ENCODE measurements at places on chromosomes 6 and 20.

GRCh38 chr20:3767110-3767426, 485 bp downstream of the ADISSP start:
- DNase-seq: no peak

DNA sequence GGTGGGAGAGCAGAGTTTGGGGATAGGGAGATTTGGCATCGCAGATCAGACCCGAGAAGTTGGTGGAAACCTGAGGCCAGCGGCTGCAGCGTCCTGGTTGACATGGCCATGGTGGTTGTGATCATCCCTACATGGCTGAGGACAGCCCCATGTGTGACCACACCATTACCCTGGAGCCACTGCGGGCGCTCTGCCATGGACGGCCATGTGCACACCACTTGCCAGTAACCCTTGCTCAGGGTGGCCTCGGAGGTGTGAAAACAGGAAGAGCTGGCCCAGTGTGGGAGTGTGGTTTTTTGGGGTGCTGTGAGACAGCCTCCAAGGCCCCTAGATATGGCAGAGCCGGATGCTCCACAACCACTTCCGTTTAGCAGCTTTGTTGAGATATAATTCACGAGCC, 64.4 kb downstream of the TMEM242 start:
- DNase-seq: no peak

DNA sequence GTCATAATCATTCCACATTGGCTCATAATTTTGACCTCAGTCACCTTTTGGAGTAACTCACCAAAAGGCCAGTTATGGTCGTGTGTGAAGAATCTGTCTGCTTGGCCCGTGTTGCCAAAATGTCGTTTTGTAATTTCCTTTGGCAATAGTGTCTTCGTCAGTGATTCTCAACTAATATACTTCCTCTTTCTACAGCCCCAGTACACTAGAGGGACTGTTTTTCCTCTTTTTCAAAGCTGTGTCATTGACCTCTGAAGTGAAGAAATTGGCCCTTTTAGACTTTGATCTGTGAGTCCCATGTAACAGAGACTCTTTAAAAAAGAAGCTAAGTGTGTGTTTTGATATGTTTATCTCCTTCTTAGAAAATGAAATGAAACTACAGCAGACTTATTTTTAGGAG, 5.2 kb downstream of the FOXO3 start:
- no peak for DNase-seq

DNA sequence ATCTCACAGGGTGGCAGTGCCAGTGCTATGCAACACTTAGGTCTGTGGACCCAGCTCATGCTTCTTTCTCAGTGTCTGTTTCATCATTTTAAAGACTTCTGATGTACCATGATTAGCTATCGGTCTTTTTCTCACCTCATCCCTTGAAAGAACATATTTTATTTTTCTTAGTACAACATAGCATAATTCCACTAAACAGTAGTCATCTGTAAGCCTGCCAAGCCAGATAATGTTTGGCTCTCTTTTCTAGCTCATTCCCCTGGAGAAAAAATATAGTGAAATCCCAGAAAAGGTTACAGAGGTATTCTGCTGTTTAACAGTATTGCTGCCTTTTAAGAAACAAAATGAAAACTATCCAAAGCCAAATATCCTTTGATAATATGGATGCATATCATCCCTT, 177.0 kb upstream of the MMS22L start:
- DNase-seq: no peak

DNA sequence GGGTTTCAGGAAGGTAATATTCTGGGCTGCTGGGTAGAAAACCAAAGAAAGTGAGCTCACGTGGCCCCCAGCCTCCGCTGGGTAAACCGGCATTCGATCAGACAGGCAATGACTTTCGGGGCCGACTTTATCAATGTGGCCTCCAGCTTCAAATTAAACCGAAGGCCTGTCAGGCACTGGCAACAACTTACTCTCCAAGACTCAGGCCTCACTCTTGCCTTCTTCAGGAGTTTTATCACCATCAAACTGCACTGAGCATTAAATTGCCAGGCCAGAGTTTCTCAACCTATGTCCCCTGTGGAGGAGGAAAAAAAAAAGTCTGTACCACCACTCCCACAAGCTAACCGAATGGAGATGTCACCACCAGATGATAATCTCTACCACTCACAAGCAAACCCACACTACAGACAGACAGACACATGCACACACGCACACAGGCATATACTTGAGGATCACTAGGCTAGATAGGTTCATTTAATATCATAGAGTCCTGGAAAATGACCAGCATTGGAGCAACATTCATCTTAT, 1.1 kb upstream of the MBOAT1 start:
- DNase-seq: no peak

- DNase-seq: no peak
Measured at GRCh38 chr20:58469616-58470015, 45.6 kb downstream of the APCDD1L start.

GRCh38 chr20:47795214-47795907, 10.1 kb upstream of the SULF2 start:
- no peak for DNase-seq

- no peak for DNase-seq
Measured at GRCh38 chr20:57911512-57912226, 201.9 kb upstream of the PMEPA1 start.

- no peak for DNase-seq
Measured at GRCh38 chr6:126337323-126337722, 2.6 kb upstream of the CENPW start.

DNA sequence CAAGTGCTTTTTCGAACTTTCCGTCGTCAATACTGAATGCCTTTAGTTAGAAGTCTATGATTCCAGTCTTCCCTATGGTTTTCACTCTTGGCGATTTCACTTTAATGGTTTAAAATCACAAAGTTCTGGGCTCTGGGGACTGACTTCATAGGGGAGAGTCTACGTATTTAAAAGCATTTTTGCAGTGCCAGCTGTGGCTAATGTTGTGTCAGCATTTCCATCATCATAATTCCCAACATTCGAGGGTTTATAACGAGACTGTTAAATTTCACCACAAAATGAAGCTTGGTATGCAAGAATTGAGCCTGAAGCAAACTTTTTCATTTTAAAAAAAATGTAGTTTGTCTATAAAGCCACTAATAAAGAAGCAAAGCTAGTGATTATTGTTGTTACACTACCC, 242.7 kb downstream of the SOX4 start:
- no peak for DNase-seq

- DNase-seq: no peak
Measured at GRCh38 chr20:25230166-25230831, 17.6 kb upstream of the PYGB start.

DNA sequence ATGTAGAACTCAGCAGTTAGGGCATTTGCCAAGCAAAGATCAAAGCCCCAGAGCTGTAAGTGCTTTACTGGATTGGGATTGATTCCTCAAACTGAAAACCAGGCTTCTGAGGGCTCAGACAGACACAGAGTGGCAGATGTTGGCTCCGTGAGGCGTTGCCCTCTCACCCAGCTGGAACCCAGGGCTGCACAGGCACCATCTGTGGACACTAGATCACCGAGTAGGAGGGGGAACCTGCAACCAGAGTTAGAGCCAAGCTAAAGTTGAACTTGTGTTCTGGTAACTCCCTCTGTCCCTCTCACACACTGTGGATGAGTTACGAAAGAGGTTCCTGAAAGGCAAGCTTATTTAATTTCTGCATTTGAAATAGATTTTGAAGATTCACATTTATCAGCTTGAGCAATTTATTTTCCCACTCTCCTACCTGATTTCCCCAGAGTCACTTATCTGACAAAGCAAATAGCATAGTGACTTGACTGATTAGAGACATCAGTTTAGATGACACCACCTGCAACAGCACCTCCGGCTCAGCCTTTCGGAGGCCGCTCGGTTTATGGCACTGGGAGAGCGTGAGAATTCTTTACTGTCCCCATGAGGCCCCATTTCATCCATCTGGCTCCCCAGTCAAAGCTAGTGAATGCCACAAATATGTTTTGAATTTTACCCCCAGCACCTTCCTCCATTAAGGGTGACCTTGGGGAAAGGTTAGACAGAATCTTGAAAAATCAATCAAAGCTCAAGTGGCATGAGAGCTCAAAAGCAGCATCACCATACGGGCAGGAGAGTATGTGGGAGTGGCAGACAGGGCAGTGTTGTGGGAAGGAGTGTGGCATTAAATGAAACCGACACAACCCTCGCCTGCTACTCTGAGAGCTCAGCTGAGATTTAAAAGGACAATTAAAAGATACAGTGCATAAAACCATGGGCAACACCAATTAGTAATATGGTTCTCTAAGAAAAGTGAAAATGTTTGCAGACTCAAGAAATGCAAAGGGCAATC, 48.5 kb downstream of the RPF2 start:
- no peak for DNase-seq

- DNase-seq: peak; percentile 27
Measured at GRCh38 chr6:149140137-149140909, 177.2 kb upstream of the TAB2 start.

DNA sequence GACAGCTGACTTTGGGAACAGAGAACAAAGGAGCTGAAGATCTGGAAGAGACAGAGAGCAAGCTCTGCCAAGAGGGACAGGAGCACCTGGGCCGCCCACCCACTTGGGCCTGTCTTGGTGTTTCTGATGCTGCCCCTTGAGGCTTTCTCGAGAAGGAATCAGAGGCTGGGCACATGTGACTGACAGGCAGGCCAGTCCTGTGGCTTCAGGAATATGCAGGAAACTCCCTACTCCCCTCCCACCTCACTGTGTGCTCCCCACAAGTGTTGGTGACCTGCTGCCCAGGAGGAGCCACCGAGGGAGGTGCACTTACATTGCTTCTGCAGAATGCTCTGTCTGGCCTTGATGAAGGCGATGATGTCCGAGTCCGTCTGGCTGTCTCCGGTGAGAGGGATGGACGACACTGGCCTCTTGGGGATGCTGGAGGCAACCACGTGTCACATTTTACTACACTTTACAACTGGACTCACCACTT, 20.9 kb upstream of the KCNK16 start:
- no peak for DNase-seq

GRCh38 chr20:63490416-63490815, 8.5 kb downstream of the EEF1A2 start:
- no peak for DNase-seq

- no peak for DNase-seq
Measured at GRCh38 chr6:131755597-131755996, 44.8 kb upstream of the CTAGE9 start.

- no peak for DNase-seq
Measured at GRCh38 chr6:11226005-11226404, 6.5 kb downstream of the NEDD9 start.

GRCh38 chr6:41335943-41336342, 535 bp downstream of the NCR2 start:
- DNase-seq: no peak

GRCh38 chr6:65999288-65999791, 292.3 kb upstream of the EYS start:
- no peak for DNase-seq

DNA sequence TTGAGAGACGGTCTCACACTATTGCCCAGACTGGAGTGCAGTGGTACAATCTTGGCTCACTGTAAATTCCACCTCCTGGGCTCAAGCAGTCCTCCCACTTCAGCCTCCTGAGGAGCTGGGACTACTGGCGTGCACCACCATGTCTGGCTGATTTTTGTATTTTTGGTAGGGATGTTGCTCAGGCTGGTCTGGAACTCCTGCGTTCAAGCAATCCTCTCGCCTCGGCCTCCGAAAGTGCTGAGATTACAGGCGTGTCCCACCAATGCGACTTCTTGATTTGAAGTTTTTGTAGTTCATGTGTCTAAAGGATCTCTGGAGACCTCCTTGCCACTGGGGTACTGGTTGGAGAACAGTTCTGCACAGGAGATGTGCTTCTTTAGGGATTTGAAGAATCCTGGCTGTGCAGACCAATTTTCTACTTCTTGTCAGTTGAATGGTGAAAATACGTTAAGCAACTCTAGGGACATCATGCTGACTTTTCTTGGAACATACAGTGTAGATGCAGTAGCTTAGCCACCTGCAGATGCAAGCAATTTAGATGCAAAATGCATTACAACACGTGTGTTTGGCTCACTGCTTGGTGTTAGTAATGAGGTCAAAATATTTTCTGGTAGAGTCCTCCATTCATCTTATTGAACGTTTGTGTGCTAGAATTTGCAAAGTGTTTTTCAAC, 28.2 kb downstream of the SYTL3 start:
- no peak for DNase-seq

- peak; percentile 89 for DNase-seq
Measured at GRCh38 chr6:150599199-150600009, at the start of gene PLEKHG1. TSS of gene PLEKHG1 (plus strand) at chr6:150599885. CDS start at chr6:150733682, 133,797 bp downstream.

- no peak for DNase-seq
Measured at GRCh38 chr6:72946774-72947173, 278.5 kb downstream of the KHDC1L start.

GRCh38 chr6:170114187-170114945, 176.5 kb downstream of the DLL1 start:
- DNase-seq: no peak

GRCh38 chr6:131013495-131013894, 49.5 kb downstream of the EPB41L2 start:
- DNase-seq: no peak

GRCh38 chr6:80974579-80974978, 777.9 kb downstream of the TENT5A start:
- no peak for DNase-seq

DNA sequence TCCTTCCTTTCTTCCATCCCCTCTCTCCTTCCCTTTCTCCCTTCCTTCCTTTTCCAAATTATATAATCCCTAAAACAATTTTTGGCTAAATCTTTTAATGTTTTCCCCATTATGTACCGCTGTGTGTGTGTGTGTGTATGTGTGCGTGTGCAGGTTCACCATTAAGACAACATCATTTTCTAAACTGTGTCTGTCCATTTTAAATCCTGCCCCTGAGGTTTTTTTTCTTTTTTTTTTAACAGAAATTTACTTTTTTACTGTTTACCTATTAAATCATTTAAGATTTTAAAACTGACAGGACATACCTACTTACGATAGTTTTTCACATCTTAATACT, 366.3 kb upstream of the EPHA7 start:
- DNase-seq: no peak

DNA sequence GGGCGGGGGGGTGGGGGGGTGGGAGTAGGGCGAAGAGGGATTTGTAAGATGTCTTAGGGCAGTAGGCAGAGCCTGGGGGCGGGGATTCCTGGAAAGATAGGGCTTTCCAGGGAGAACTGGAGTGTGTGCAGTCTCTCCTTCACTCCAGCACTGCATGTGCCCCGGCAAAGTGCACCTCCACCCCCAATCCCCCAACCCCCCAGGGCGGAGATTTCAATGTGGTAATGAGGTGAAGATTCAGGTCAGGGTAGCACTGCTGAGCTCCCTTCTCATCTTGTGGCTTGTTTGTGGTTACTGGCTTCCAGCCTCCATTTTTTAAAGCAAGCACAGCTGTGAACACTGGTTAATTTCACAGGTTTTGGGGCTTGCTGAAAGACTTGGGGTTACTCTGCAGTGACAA, 5.9 kb downstream of the TMEM239 start:
- DNase-seq: no peak

GRCh38 chr20:63565021-63565698, 8.9 kb downstream of the HELZ2 start:
- no peak for DNase-seq

- DNase-seq: no peak
Measured at GRCh38 chr6:122845916-122846612, 57.0 kb downstream of the SMPDL3A start.

- no peak for DNase-seq
Measured at GRCh38 chr20:44005661-44006060, 91.0 kb downstream of the TOX2 start.
